ENCODE measurements at places on chromosomes 2 and 18.
A peak's percentile ranks its signal among the peaks of the same experiment; 100 is the strongest.

- no peak for DNase-seq
Observed at GRCh38 chr2:112779598-112779997, 4.7 kb downstream of the IL1A start.

- no peak for DNase-seq
Observed at GRCh38 chr2:150601280-150602038, 114.0 kb upstream of the RND3 start.

GRCh38 chr2:64067326-64067725, 48.1 kb upstream of the VPS54 start:
- no peak for DNase-seq

DNA sequence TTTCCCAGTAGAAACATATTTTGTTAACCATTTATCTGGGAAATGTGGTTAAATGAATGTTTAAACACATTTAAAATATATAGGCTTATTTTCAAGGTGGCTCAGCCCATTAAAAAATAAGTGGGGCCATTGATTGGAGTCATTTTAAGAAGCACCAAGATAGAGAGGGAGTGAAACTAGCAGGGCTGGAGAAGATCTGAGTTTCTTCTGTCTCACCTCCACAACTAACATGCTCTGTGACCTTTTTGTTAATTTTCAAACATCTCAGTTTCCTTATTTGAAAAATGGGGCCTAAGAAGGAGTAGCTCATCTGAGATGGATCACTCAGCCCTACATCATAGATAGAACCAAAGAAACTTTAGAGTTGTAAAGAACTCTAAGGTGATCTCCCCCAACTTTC, 254.8 kb downstream of the KCNS3 start:
- DNase-seq = no peak

GRCh38 chr2:169065422-169065821, 3.9 kb upstream of the DHRS9 start:
- no peak for DNase-seq

GRCh38 chr2:46029332-46029811, 267.8 kb upstream of the EPAS1 start:
- no peak for DNase-seq

- no peak for DNase-seq
Observed at GRCh38 chr2:138356178-138356577, 145.4 kb upstream of the SPOPL start.

DNA sequence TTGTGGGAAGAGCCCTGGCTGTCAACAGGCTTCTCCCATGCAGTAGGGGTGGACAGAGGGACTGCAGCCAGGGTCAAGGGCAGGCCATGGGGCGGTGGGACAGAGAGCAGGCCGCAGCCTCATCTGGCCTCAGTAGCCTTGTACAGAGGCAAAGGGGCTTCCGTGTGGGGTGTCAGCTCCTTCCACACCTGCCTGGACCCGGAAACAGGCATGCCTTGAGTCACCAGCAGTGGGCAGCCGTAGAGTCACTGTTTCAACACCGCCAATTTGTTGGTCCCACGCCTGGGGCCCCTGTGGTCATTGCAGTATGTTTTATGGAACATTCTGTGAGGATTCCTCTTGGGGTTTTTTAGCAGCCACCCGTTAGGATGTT, 173.0 kb downstream of the SMAD7 start:
- DNase-seq = no peak

DNA sequence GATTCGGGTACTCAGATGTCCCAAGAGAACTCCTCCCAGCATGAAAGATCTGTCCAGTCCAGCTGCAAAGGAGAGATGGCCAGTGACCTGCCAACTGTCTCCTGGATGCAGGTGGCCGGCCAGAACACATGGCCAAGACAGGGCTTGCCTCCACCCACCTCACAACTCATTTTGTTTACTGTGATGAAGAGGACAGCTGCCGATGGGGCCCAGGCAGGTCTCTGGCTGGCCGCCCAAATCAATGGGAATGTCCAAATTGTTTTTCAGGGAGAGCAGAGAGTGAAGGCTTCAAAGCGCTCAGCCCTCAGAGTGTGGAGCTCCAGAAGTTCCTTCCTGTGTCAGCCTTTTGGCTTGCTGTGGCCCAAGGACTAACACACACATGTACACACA, 41.9 kb downstream of the FOSL2 start:
- DNase-seq = no peak

DNA sequence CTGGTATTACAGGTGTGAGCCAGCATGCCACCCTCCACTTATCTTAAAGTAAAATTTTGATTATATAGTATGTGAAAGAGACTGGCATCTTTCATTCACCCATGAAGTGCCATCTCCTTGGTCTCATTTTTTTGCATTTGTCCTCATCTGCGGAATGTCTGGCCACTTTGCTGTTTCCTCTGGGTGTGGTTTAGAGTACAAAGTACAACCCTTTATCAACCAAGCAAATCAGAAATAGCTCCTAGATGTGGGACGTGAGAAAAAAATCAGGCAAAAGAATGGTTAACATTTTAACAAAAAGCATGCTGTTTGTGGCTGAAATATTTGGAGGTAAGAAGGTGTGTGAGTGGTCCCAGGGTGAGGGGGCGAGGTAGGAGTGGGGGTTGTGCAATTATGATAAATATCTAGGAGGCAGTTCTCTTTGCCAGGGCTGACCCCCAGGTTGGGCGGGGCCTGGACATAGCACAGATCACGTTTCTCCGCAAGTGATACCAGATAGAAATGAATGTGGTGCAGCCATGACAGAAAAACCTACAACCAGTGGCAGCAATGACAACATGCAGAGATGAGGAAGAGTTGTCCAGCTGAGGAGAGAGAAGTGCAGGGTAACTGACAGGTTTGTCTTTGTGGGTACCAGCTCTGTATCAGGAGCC, 115.8 kb upstream of the SERTAD2 start:
- DNase-seq = no peak

DNA sequence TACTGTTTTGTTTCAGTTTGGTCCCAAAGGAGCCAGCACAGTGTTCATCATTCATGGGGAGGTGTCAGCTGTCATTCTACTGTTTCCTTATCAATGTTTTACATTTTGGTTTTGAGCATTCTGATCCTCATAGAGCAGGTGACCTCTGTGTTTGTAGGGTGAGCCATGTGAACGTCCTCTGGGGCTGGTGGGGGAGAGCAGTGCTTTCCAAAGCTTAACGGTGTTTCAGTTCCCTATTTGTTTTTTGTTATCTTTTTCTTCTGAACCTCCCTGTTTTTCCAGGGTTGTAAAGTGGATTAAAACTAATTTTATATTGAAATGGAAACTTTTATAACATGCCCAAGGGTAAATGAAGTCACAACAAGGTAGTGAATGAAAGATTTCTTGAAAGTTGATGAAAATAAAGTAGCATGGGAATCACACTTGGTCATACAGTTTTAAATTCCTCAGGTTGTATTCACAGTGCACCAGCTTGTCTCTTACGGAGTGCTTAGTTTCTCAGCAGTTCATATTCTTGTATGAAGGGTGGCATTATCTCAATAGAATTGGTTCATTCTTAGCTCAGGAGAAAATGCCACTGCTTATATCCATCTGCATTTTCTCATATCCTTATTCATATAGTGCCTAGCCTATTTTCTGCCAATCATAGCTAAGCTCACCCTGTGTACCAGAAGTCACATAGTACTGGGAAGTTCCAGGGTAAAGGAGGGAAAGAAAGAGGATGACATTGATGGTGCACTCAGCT, 54.5 kb downstream of the MAP4K4 start:
- no peak for DNase-seq

GRCh38 chr2:99489063-99489760, 605 bp downstream of the REV1 start:
- DNase-seq = peak; percentile 54

- no peak for DNase-seq
Observed at GRCh38 chr18:7065736-7066135, 51.9 kb downstream of the LAMA1 start.

DNA sequence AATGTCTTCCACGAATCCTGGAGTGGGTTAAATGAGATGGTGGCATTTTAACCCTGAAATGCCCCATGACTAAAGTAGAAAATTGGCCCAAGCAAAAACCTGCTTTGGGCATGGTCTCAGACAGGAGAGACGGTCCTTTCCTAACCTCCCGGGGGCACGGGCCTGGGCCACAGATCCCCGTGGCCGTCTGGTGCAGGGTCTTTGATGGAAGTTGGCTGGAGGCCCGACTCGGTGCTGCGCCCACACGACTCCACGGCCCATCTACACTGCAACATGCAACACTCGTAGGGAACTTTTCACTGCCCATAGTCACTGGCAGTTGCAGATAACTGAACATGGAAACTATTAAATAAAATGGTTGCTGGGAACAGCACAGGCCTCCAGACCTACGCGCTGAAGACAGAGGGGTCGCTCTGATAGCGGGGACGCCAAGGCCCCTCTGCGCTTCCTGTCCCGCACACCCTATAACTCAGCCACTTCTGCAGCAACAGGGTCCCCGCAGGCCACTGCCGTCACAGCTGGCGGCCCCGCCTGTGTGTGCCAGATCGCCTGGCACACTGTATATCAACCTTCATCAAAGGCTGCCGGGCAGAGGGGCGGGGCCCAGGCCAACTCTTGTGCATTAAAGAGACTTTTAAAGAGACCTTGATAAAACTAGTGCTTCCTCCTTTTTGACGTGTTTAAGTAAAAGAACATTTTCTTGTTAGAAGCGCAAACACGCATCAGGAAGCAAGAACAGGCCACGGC, 214.1 kb downstream of the TWIST2 start:
- DNase-seq = no peak

GRCh38 chr18:74081966-74082741, 65.5 kb downstream of the FBXO15 start:
- peak; percentile 74 for DNase-seq

DNA sequence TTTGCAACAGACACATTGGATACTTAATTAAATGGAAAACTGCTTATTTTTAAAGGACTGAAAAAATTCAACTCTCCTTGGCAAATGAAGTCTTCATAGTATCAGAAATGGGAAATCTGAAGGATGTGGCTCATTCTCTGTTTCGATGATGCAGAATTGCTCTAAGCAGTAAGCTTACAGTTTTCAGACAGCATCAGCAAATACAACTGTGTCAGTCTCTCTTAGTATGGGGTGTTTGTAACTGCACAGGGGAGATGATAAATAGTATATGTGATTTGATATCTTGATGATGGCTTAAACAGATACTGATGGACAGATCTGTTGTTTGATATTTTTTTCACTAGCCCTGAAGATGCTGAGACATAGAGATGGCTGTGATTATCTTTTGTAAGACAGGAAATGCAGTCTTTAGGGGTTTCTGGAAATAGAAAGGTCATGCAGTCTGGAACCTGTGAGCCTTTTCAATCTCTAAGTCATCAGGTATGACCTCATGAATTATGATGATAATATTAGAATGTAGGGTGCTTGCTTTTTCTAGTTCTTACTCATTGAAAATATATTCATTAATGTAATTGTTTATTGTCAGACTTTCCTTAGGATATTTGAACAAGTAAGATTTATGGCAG, 84.2 kb downstream of the SLC4A10 start:
- no peak for DNase-seq

DNA sequence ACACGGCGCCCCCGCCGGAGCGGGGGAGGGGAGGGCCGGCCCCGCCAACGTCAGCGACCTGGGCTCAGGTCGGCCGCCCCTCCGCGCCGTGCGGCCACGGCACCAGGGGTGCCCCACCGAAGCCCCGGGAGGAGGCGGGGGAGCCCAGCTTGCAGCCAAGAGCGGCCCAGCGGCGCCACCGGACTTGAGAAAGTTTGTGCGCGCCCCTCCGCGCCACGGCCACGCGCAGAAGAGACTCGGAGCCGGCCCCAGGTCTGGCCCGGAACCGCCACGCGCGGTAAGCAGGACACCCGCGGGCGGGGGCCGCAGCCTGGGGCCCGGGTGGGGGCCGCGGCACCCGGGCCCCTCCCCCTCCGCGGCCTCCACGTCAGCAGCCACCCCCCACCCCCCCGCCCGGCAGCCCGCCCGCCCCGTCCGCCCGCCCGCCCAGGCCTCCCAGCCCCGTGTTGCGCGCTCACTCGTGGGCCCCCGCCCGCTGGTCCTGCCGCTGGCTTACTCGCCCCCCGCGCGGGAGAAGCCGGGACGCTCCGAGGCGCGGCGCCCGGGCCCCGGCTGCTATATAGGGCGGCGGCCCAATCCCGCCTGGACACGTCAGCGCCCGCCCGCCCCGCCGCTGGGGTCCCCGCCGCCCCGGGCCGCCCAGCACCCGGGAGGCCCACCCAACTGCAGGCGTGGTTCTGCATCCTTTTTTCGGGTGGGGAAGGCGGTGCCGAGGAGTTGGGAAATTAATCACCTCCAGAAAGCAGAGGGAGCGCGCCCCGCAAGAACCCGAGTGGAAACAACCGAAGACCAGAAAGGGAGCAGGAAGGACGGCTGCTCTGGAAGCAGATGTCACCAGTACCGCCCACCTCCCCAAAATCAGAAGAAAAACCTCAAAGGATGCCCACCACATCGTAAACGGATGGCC, 42.9 kb downstream of the HDLBP start:
- peak; percentile 53 for DNase-seq

GRCh38 chr2:101380376-101380775, 6.9 kb downstream of the CREG2 start:
- DNase-seq = no peak

DNA sequence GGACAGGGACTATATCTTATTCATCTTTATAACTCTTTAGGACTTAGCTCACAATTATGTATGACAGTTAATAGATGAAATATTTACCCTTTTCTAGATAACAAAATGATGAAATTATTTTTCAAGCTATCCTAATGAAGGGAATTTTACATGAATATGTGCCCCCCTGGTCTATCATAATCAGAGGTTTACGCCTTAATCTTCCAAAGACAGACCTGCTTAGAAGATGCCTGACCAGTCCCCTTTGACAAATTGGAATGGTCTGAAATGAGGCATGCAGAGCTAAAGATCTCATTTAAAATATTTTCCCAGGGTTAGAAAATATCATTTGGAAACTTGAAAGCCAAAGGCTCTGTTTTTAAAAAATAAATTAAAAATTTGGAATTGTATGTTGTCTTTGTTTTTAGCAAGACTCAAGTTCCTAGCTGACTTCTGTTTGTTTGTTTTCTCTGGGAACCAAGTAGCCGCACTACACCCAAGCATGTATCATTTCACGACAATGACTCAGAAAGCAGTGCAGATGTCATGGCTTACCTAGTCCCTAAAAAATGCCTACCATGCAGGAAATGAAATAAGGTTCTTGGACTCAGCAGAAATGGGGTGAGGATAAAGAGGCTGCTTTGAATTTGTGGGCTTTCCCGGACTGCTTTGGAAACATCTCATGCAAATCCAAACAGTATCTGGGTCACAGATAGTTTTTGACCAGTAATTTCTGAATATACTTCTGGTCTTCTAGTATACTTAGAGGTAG, 162.1 kb downstream of the ZEB2 start:
- DNase-seq = no peak

DNA sequence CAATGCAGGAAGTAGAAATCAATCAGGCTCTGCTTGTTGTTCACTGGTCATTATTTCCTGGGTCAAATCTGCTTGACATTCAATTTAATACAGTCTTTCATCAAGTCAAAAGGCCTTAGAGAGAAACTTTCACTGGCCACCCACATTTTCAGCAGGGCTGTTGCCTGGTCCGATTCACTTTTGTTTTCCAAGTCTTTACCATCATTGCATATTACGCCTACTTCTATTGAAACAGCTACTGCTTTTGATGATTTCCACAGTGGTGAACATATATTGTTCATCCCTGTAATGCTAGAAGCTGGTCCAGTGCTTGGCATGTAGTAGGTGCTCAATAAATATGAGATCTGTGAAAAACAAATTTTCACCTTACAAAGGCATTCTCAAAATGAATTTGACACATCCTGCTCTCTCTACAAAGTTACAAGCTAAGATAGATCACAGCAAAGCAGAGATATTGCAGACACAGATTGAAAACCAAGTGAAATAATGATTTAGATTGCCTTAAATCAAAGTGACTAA, 600.1 kb downstream of the ARHGAP15 start:
- DNase-seq = no peak

Data from WTC11 (cell line).